ENCODE measurements at places on chromosomes 2 and 18.

- DNase-seq = no peak
These were observed 131.5 kb upstream of the CHAC2 start for GRCh38 chr2:53636109-53636508.

- no peak for DNase-seq
These were observed 193.3 kb upstream of the AGAP1 start for GRCh38 chr2:235300368-235301201.

DNA sequence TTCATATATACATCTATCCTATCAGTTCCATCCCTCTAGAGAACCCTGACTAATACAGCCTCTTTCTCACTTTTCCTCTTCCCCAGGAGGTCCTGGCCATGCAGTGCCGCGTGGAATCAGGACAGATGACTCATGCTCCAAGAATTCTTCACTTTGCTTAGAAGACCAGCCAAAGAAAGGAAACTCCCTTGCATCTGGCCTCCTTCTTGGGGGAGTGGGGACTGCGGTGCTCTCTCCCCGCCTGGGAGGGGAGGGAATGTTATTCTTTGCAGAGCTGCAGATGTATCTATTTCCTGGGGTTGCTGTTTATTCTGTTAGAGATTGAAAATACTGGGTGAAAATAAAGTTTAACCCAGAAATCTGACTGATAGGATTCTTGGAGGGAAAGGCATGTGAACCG, 111.5 kb upstream of the SH3BP4 start:
- DNase-seq = no peak

DNA sequence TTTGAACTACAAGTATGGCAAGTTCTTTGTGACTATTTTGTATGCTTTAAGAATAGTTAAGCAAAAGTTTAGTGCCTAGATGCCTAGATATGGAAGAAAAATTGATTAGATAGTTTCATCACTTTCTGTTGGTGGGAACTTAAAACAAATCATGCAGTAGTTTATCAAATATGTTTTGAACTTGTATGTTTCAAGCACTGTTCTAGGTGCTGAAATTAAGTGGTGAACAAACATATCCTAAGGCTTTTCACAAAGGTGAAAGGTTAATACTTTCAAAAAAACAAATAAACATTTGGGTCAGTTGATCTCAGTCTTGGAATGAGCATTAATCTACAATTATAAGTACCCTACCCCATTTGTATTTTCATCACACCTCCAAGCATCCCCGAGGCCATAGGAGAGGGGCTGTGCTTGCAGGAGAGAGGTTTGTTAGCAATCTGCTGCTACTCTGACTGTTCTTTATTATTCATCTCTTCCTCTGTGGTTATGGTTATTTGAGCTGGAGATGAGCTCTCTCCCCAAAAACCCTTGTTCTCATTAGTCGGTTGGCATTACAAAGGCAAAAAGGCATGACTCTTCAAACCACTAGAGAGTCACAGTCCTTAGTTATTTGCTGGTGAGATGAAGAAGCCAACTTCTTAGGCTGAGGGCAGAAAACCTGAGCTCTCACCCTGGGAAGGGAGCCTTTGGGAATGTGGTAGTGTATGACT, 103.9 kb upstream of the FHL2 start:
- DNase-seq = no peak

GRCh38 chr2:95329891-95330793, 33.0 kb downstream of the KCNIP3 start:
- no peak for DNase-seq

GRCh38 chr2:210392469-210392881, 77.5 kb upstream of the MYL1 start:
- no peak for DNase-seq

DNA sequence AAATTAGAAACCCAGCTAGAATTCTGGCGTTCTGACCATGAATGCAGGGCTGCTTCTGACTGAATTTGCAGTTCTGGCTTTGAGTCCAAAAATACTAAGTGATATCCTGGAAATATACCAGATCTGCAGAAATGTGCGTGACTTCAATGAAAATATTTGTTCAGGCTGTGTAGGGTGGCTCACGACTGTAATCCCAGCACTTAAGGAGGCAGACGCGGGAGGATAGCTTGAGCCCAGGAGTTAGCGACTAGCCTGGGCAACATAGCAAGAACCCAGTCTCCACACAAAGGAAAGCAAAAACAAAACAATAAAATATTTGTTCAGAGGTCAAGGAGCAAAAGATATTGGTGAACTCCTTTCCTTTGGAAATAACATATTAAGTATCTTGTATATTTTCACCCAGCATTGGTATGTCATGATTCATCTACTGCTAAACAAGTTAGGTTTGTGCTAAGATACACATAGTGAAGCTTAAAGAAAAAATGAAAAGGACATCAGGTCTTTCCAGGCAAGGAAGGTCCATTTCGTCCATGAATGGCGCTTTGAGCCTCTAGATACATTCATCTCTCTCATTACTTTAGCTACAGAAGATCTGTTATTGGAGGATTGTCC, 239.2 kb downstream of the CMPK2 start:
- DNase-seq = no peak

DNA sequence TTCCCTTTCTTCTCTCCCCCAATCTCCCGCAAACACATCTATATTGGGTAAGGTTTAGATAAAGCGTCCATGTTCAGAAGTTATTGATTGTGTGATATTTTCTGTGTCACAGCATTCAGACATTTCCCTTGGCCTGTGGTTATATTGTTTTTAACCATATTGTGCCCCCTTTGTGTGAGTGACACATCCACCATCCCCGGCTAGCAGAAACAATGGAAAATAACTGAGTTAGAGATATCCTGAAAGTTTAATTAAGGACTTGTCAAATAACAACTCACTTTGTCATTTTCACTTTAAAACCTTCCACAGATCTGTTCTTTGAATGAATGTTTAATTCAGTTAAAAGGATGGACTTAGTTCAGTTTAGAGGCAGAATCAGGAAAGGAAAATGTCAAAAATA, 151.0 kb downstream of the KCNJ3 start:
- no peak for DNase-seq

DNA sequence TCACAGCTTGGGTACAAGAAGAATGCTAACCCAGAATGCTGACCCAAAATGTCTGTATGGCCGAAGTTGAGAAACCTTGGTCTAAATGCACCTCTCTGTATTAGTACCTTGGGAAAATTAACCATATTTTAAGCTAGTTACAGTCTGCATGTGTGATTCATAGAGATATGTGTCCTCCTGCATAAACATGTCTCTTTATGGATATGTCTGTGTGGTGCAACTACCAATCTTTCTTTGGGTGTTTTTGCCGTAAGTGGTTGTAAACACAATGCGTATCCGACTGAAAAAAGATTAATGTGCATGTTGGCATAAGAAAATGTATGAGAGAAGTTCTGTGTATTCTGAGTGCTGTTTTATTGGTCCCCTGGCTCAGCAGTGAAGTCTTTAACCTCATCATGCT, 54.2 kb upstream of the GAREM2 start:
- no peak for DNase-seq

DNA sequence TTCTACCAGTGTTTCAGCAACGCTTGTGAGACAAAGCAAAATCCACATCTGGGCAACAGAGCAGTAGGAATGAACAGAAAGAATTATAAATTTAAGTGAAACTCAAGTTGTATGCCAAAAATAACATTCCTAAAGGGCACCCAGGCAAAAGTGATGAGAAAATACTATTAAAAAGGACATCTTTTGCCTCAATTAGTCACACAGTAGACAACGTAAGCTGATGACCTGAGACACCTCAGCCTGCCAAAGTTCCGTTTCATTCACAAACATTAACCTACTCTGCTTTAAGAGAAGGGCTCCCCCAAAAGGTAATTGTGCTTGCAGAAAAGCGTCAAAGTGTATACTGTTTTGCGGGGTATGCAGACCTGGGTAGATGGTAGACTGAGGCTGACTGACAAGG, 7.2 kb downstream of the HDLBP start:
- DNase-seq = no peak

- DNase-seq = no peak
These were observed 270.0 kb downstream of the CTNNA2 start for GRCh38 chr2:79782576-79783452.

- no peak for DNase-seq
These were observed 448.2 kb upstream of the SETBP1 start for GRCh38 chr18:44232500-44232899.

DNA sequence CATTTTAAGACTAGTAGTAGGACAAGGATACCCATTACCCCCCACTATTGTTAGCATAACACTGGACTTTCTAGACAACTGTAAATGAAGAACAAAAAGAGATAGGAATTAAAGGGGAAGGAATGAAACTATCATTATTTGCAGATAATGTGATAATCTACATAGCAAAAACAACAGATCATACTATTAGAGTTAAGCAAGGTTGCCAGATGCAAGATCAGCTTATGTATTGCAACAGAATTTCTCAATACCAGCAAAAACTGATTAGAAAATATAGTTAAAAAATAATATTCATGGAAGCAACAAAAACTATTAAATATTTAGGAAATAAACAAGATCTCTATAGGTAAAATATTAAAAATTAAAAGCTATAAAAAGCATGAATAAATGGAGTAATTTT, 194.4 kb upstream of the SPRED2 start:
- DNase-seq = no peak

DNA sequence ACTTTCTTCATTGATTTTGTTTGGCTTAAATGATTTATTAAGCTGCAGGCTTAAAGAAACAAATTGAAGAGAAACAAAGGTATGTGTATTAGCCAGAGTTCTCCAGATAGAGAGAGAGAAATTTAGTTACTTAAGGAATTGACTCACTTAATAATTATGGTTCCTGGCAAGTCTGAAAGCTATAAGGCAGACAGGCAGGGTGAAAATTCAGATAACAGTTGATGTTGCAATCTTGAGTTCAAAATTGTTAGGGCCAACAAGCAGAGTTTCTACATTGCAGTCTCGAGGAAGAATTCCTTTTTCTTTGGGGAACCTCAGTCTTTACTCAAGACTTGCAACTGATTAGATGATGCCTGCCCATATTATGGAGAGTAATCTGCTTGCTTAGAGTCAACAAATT, 593.5 kb downstream of the ADCYAP1 start:
- no peak for DNase-seq

DNA sequence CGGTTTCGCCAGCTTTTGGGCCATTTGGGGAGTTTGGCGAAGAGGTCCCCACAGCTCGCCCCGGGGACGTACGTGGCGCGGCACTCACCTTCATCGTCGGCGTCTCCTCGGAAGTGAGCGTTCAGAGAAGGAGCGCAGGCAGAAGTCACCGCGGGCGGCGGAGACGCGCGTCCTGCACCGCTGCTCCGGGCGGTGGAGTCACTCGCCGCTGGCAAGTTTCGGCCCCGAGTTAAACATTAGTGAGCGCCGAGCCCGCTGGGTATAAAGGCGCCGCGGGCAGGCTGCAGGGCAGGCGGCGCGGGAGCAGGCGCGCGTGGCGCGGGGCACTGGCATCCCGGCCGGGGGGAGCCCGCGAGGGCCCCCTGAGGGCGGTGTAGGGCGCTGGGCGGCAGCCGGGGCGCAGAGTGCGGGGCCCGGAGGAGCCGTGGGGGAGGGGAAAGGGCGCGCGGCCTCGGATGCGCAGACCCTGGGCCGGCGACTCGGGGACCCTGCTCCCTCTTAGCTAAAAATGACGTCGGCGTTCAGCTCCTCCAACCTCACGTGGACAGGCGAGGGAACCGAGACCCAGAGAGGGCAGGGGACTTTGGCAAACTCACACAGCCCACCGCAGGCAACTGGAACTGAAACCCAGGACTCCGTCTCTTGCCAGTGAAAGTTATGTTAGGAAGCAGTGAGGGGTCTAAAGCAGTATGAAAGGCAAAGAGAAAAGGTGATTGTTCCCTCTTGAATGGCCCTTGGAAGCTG, at the start of gene DPP4:
Gene DPP4 (minus strand): TSS at position 328 of the 744 bp plus-strand sequence. CDS start 234 bp downstream, at position 94.
- no peak for DNase-seq

- no peak for DNase-seq
These were observed 337.1 kb downstream of the NRXN1 start for GRCh38 chr2:50694798-50695197.

- no peak for DNase-seq
These were observed 1.9 kb upstream of the ESPNL start for GRCh38 chr2:238097988-238098871.

DNA sequence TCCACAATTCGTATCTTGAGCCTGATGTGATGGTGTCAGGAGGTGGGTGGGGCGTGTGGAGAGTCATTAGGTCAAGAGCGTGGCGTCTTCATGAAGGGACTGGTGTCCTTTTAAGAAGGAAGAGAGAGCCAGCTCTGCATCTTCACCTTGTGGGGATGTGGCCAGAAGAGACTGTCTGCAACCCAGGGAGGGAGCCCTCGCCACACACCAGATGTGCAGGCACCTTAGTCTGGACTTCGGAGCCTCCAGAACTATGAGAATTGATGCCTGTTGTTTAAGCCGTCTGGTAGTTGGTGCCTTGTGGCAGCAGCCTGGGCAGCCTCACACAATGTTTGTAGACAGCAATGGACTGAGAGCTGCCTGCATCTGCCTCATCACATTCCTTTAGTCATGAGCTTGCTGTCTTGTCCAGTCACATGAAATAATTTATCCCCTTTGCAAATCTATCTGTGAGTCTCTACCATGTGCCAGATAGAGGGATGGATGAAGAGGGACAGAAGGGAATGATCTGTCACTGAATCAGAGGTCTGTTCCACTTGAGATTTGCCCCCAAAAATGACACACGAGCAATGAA, 61.0 kb downstream of the MYT1L start:
- no peak for DNase-seq

DNA sequence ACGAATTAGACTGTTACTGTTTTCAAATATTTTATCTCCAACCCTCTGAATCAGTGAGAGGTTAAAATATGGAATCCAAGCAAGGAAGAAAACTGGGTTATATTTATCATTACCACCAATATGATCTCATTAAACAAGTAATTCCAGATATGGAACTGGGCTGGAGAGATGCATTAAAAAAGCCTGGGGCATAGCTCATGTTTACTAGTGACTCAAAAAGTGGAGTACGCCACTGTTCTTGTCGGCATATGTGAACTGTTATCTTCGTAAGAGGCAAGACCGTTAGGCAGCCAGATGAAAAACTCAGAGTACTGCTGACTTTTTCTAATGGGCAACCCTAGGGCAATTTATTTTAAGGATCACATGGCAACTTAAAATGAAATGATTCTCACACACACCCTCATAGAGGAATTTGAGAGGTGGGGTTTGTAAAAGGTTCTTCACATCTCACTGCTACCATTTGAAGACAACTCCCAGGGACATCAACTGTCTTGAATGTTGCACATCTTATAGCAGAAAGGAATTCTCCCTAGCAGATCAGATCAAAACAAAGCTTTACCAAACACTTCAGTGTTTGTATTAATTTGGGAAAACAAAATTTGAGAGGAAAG, 105.2 kb upstream of the TFCP2L1 start:
- DNase-seq = no peak

DNA sequence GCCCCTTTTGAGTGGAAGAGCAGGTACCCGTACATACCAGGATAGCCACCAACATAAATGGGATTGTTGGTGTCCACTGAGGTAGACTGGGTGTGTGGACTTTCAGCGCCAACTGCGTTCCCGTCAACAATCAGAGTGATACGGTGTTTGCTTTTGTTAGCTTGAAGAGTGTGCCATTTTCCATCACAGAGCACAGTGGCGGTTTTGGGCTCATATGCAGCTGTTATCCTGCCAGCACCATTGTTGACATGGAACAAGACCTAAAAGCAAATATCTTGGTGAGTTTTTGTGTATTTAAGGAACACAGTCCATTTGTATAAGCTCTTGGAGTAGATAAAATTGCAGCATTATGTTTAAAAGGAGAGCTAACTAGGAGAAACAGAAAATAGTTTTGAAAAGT, 174.5 kb downstream of the LAMA1 start:
- no peak for DNase-seq

Data from stimulated activated CD4-positive, alpha-beta T cell treated with anti-CD3 and anti-CD28 coated beads, TNF-alpha, amount 100 ng/mL, for 24 hours (primary cell).